ENCODE measurements at places on chromosomes 5 and 9.

DNA sequence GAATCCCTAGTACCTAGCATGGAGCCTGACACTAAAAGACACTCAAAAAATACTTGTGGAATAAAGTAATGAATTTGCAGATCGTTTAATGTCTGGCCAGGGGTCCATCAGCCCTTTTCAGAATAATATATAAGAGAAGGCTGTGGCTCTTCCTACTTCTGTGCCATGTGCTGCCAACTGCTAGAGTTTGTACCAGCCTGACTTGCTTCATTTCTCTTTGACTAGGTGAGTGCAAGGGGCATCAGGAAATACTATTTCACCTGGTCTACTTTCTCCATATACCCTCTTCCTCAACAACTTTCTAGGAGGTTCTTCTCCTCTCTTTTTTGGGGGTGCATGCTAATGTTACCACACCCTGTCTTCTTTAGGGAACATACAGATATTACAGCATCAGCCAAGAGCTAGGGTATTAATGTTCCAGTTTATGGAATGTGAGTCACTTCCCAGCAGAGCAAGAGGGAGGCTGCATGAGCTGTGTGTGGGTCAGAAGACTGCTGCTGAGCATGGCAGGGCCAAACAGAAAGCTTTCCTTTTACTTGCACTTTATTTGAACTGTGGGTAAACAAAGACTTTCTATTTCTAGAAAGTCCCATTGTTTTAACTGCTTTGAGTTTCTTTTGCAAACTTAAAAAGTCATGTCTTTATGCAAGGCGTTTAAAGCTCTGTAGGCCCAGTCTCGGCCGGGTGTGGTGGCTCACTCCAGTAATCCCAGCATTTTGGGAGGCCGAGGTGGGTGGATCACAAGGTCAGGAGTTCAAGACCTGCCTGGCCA, 158.9 kb downstream of the ADAMTSL1 start:
- DNase-seq, result no peak

DNA sequence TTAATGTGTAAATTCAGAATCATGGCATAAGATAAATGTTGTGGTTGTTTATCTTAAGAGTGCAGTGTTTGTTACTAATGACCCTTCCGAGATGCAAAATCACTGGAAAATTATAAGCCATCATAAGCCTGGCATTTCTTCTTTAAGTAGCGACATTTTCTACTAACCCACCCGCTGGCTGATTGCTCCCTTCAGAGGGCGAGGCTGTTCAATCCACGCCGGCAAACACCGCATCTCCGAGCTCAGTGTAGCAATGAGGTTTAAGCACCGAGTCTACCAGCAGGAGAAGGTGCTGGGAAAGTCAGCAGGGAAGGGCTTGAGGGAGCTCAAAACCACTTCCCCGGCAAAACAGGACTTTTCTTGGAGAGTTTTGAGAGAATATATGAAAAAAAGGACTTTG, 52.7 kb downstream of the AK8 start:
- DNase-seq, result no peak

DNA sequence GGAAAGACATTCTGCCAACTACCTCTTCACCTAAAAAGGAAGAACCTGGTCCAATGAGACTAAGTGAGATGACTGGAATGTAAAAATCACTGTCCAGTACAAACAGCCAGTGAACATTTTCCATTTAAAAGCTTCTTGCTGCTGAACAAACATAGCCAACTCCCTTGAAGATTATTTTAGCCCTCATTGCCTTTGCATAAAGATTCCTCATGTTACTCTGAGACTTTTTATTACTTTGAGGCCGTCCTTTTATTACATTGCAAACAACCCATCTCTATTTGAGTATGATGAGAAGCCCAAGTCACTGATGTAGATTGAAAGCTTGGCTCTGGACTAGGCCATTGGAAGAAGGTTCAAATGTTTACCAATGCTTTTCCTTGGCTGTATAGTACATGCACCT, 649.8 kb downstream of the CETN3 start:
- DNase-seq, result no peak

DNA sequence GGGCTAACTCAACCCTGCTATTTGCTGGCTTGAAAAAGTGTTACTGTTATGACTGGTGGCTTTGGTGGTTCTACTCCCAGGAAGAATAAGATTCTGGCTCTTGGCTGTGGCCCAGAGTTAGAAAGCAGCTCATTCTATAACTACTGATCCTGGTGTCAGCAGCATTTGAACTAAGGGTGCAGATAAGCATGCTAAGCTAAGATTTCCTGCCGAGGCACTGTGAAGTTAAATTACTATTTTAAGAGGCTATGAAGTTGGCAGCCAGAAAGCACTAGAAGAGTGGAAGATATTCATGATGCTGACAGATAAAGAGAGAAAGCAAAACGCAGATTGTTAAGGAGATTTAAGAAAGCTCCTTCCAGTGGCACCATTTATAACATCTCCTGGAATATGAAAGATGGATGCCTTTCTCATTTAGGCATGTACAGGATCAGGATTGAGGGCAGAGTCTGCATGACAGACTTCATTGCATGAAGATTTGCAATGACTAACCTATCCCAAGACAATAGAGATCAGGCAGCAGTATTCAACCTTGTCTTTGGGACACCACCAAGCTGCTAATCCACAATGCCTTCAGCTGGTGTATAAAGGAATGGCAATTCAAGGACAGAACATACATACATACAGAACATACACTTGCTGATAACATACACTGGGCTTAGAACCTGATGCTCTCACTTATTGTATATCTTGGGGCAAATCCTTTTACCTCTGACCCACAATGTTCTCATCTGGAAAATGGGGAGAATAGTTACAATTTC, 11.7 kb downstream of the BRINP1 start:
- DNase-seq, result no peak

DNA sequence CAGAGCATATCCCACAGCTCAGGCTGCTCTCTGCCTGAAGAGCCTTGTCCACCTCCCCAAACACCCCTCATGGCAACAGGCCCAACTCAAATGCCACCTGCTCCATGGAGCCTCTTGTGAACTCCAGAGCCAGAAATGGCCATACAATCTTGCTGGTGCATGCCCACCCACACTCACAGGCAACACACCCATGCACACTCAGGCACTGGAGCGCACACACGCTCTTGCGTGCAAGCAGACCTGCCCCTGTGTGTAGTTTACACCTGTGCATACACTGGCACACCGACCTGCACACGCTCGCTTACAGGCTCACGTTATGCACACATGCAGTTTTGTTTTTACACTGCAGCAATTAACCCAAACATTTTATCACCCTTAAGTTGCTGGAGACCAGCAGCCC, 40.0 kb downstream of the HRH2 start:
- DNase-seq, result no peak

- no peak for DNase-seq
These were observed 77.2 kb upstream of the BOD1 start for GRCh38 chr5:173693670-173694069.

DNA sequence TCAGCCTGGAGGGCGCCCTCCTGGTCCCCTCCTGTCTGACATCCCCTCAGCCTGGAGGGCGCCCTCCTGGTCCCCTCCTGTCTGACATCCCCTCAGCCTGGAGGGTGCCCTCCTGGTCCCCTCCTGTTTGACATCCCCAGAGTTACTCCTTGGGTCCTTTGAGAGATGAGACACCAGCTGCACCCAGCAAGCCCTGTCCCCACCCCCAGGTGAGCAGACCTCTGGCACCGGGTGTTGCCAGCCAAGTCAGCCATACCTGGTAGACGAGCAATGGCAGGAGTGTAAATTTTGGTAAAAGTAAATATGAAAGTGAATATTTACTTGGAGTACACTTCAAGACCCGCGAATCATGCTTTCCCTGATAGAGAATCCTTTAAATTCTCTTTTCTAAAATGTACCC, 25.4 kb downstream of the EXOC3 start:
- DNase-seq, result no peak

DNA sequence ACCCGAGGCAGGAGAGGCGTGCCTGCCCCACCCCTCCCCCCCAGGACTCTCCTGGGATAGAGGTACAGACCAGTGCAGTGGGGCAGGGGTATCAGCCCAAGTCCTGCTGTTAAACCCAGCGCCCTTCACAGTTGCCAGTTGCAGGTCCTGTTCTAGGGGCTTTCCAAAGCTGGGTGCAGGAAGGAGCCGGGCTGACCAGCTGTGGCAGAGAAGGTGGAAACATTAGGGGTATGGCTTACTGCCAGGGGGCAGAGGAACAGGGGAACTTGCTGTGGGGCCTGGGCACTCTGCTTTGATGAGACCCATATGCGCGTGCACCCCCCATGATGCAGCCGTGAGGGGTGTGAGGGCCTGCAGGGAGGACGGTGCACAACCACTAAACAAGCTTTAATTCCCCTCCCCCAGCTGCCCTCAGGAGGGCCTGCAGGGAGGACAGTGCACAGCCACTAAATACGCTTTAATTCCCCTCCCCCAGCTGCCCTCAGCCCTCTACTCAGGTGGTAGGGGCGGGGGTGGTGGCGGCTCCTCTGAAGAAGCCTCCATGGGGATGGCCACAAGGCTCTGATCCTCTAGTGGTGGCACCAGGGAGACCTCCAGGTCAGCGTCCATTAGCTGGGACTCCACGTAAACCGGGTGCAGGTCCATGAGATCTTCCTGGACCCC, 766 bp upstream of the LRRC26 start:
- no peak for DNase-seq

GRCh38 chr5:66867618-66868322, 271.6 kb downstream of the MAST4 start:
- no peak for DNase-seq

DNA sequence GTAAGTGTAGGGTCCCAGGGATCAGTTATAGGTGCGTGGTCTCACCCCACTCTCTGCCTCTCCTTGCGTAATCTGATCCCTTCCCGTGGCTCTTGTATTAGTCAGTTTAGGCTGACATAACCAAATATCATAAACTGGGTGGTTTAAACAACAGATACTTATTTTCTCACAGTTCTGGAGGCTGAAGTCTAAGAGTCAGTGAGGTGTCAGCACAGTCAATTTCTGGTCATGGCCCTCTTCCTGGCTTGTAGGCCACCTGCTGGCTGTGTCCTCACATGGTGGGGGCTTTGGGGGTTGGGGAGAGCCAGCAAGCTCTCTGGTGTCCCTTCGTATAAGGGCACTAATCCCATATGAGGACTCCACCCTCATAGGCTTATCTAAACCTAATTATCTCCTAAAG, 32.3 kb downstream of the CARTPT start:
- no peak for DNase-seq

DNA sequence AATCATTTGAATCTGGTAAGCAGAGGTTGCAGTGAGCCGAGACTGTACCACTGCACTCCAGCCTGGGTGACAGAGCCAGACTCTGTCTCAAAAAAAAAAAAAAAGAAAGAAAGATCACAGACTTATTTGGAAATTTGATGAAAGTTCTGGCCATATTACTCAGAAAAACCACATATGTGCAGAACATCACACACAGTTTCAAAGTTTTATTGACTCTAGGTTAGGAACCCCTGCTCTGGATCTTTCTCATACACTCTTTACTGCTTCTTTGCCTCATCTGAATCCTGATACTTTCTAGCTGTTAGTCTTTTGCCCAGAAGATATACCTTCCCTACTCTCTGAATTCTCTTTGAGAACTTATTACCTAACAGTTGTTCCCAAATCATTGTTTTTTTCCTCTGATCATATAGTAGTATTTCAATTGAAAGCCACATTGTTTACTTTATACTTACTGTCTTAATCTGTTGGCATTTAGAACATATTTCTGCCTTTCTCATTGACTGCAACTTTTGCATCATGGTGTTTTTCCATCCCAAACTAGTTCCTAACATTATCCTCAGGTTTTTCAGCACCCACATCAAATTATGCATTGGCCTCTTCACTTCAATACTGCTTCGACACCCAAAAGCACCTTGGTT, 68.7 kb downstream of the LNPEP start:
- DNase-seq, result no peak

- no peak for DNase-seq
These were observed 2.6 kb downstream of the VLDLR start for GRCh38 chr9:2624051-2624682.

GRCh38 chr9:21558079-21558478, 76.0 kb upstream of the IFNE start:
- no peak for DNase-seq

- DNase-seq, result no peak
These were observed 94.0 kb upstream of the RAPGEF1 start for GRCh38 chr9:131833906-131834305.

GRCh38 chr5:18984559-18985080, 1003.4 kb downstream of the CDH18 start:
- no peak for DNase-seq

GRCh38 chr5:52504584-52505240, 283.0 kb upstream of the ITGA1 start:
- DNase-seq, result no peak

DNA sequence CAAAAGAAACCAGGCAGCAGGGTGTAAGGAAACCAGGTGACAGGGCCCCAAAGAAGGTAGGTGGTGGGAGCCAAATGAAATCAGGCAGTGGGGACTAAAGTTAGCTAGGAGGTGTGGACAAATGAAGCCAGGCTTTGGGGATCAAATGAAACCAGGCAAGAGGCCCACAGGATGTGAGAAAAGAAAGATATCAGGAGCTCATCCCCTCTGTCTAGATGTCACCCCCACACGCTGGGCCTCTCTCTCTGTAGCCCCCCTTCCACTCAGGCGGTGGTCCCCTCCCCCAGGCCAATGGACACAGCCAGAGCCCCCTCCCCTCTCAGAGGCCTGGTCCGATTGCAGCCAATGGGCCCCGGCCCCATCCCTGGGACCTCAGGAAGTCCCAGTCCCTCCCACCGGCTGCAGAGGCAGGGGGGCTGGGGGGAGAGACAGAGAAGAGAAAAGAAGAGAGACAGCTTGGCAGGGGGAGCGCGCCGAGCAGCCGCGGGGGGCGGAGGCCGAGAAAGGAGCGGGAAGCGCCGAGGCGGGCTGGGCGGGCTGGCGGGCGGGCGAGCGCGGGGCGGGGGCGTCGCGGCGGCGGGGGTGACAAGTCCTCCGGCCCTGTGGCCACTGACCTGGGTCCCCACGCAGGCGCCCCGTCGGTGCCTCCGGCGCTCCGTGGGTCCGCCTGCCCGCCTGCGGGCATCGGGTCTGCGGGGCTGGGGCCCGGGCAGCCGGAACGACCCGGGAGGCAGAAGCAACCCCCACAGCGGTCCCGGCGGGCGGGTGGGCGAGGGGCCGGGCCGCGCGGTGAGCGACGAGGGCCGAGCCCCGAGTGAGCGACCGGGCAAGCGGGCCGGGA, 11.9 kb downstream of the CNTFR start:
- DNase-seq, result no peak

DNA sequence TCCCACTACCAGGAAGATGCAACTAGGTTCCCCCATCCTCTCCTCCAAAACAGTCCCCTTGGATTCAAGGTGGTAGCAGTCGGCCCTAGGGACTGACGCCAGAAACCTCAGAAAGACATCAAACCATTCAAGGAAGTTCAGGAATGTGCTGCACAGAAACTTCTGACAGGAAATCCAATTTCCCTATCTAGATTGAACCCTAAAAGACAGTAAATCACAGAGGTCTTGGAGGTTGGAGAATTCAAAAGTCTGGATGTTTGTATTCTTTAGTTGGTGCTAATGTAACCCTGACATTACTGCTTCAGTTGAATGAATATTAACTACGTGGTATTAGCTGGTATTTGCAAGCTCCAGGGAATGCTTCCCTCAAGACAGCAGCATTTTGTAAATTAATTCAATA, 125.3 kb downstream of the SYK start:
- DNase-seq, result no peak
